ENCODE measurements at places on chromosomes 13 and 19.

GRCh38 chr19:35710784-35711723 is 6.7 kb downstream of the ZBTB32 start:
- peak; percentile 43 for DNase-seq

DNA sequence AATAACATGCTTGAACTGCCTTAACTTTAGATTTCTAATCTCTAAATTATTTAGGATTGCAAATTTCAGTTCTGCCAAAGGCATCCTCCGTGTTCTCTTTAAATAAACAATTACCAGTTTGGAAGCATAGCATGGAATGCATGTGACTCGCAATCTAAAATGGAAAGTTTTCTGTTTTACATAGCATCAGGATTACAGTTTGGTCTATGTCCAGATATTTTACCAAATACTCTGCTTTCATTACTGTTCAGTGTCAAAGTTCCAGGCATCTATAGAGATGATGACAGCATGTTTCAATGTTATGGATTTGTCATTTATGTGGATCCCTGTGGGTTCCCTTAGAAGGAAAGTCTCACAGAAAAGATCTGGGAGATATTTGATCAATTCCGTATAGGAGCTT is 16.8 kb downstream of the FLT1 start:
- no peak for DNase-seq

DNA sequence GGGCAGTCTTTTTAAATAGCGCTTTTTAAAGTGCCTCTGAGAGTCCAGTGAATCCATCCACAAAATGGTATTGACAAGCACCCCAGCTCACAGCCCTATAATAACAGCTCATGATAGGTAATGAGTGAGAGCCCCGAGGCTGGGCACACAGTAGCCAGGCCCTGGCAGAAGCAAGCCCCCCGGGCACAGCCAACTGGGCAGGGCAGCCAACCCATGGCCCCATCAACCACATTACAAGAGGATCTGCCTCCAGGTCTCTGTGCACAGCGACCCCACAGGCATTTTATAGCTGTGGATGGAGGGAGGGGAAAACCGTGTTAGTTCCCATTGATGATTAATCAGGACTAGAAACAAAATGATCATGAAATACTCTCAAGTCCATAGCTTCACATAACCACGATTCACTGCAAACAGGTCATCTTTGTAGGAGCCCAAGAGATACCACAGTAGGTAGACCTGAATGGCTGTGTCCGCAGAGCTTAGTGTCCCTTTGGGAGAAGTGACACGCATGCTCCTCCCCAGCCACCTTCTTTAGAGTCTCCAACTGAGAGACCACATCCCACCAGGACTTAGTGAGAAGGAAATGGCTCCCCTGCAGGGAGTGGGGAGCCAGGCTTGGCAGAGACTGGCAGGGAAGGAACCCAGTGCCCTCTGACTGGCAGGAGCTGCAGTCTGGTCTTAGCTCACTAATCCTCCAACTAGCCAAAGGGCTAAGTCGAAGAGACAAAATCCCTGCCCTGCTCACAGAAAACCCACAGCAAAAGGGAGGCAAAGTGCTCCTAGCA is 4.3 kb upstream of the VSTM2B start:
- DNase-seq, result no peak

GRCh38 chr19:6060600-6061375 is 49.5 kb downstream of the RFX2 start:
- no peak for DNase-seq

- no peak for DNase-seq
These were observed 38.2 kb upstream of the NPAS1 start for GRCh38 chr19:46981286-46981945.

GRCh38 chr13:89465366-89465765 is 1794.2 kb downstream of the SLITRK5 start:
- no peak for DNase-seq
